Putamen (tissue), 1 donor: ENCODE measurements at places on chromosomes 3 and 15.

DNA sequence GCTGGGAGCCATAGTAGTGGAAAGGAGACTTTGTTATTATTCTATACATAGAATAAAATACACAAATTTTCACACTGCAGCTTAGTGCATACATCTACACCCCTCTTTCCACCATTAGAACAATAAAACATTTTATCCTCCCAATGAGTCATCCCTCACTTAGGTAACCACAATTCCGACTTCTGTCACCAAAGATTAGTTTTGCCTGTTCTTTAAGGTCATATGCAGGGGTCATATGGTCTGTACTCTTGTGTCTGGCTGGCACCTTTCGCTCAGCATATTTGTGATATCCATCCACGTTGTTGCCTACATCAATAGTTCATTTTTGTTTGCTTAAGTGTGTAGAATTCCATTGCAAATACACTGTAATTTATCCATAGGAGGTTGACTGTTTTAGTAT lies 399.4 kb downstream of the SHQ1 start:
- no peak for DNase-seq

DNA sequence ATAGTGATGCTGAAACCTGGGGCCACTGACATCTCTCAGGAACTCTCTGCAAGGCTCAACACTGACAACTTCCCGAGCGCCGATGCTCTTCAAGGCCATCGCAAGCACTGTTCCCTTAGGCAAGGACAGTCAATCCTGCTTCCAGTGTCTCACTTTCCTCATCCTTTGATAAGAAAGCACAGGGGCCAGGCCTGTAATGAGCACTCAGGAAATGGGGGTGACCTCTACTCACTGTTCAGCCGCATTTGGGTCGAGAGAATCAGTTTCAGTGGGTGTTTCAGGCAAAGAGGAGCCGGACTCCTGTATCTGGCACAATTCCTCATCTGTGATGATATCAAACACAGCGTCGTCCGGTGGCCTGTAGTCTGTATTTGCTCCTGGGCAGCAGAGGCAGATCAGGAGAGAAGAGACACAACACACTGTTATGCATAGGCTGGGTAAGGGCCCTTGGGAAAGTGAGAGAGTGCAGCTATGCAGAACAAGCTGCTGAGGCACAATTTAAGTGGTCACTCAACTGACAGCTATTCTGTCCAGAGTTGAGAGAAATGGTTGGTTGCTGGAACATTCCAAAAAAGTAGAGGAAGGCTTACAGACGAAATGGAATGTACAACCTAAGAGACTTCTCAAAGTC lies 11.9 kb downstream of the CXCR6 start:
- DNase-seq: no peak

DNA sequence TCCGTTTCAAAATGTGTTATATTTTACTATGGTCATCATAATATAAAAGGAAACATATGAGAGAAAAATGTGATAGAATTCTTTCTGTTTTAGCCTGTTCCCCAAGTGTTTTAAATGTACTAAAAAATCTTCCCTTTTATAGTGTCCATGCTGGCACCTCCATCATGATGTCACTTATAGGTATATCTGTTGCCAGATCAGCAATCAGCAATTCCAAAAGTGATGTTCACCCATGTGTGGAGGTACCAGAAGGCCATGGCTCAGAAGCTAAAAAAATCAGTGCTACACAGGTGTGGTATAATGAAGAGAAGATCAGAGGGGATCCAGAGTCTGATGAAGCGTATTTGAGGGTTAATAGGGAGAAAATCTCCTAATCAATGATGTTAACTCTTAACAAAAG lies 1.1 kb upstream of the GPR15 start:
- DNase-seq: no peak

DNA sequence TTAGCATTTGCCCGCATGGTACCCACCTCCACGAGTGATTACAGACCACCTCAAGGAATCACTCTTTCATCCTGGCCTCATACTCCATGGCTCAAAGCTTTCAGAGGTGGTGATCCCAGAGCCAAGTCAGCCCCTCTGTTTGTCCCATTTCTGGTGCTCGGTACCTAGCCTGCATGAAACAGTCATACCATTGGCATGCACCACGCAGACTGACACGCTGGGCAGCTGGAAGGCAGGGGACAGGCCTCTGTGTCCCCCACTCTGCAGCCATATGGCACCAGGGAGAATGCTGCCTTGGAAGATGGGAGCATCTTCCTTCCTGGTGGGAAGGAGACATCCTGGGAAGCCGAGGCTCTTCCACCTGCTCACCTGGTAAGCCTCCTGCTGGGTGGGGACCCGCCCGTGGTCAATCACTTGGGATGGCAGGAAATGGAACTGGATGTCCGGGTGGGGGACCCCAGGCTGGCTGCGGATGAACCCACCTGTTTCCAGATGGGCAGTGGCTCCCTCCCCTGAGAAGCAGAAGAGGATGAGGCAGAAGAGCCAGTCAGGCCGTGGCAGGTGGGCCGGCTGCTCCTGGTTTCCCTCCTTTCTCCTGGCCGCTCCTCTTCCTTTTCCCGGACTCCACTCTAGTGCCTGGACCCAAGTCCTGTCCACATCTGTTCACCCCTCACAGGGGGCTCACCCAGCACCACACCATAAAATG lies 26.9 kb downstream of the CHDH start:
- no peak for DNase-seq

GRCh38 chr15:88465633-88466224 lies 1.5 kb downstream of the MRPL46 start:
- no peak for DNase-seq

GRCh38 chr15:96311256-96311955 lies 19.1 kb upstream of the NR2F2 start:
- DNase-seq: no peak

DNA sequence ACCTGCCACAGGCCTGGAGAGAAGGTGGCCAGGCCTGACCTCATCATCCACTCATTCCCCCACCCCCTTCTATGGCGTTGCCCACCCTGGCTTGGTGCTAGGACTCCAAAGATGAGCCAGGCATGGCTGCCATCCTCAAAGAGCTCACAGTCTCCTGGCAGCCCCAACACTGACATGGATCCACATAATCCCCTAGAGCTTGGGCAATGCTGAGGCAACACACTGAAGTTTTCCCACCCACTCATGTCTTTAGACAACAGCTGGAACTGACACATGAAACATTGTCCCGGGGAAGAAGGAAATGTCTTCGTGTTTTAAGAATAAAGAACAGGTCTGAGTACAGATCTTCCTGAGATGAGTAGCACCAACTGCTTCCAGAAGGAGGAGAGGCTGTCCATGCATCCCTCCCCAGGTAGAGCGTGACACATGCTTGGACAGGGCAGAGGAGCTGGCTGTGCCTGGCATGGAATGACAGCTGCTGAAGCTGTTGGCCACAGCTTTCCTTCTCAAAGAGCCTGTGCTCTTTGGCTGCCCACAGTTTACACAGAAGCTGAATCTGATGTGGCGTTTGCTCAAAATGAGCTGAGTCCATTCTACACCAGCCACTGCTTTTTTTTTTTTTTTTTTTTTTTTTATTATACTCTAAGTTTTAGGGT lies 70.1 kb downstream of the HOMER2 start:
- no peak for DNase-seq

- DNase-seq: no peak
Measured at GRCh38 chr15:27327467-27328025, 356.6 kb downstream of the GABRG3 start.

GRCh38 chr3:87771337-87772192 lies 287.2 kb downstream of the CGGBP1 start:
- no peak for DNase-seq

- DNase-seq: no peak
Measured at GRCh38 chr15:31280831-31281216, 45.8 kb upstream of the KLF13 start.

DNA sequence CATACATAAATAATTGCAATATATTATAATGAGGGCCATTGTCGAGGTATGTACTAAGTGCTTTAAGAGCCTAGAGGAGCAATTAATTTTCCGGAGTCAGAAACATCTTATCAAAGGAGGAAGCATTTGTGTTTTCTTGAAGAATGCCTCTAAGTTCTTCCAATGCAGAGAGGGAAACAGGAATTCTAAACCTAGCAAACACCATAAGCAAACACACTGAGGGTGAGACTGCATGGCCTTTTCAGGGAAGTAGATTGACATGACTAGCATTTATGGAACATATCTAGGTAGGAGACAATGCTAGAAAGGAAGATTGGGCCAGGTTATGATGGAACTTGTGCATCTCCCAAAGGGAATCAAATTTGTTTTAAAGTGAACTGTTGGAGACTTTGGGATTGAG lies 7.2 kb upstream of the PLCL2 start:
- no peak for DNase-seq

DNA sequence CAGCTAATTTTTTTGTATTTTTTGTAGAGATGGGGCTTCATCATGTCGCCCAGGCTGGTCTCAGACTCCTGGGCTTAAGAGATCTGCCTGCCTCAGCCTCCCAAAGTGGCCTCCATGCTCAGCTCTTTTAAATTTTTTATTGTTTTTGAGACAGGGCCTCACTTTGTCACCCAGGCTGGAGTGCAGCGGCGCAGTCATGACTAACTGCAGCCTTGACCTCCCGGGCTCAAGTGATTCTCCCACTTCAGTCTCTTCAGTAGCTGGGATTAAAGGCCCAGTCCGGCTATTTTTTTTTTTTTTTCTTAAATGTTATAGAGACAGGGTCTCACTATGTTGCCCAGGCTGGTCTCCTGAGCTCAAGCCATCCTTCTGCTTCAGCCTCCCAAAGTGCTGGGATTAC lies 15.1 kb upstream of the BAHD1 start:
- DNase-seq: no peak

GRCh38 chr3:32755761-32756160 lies 62.0 kb upstream of the TRIM71 start:
- DNase-seq: no peak

DNA sequence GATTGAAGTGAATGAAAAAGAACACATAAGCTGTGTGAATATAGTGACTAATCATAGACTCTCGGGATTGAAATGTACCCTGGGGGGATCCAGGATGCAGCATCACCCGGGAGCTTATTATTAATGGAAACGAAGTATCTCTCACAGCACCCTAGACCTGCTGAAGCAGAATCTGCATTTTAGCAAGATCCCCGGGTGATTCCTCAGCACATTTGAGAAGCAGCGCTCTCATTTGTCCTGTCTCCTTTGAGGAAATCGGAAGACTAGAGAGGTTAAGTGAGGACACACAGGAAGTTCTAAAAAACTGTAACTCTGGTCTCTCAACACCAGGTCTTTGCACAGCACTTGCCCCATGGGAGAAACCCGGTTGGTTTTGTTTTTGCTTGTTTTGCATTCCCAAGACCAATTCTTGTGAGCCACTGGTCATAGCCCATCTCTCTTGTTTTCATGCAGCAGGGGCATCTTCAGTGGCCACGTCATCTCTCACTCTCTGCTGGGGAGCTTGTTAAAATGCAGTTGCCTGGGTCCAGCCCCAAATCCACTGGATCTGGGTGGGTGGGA lies 30.2 kb downstream of the ZNF710 start:
- DNase-seq: no peak
